ENCODE measurements at places on chromosomes 5 and 9. TPM values are rescaled to one million over a fixed set of nuclear protein-coding genes. Genes with fewer than 3 reads are reported as not detected.

DNA sequence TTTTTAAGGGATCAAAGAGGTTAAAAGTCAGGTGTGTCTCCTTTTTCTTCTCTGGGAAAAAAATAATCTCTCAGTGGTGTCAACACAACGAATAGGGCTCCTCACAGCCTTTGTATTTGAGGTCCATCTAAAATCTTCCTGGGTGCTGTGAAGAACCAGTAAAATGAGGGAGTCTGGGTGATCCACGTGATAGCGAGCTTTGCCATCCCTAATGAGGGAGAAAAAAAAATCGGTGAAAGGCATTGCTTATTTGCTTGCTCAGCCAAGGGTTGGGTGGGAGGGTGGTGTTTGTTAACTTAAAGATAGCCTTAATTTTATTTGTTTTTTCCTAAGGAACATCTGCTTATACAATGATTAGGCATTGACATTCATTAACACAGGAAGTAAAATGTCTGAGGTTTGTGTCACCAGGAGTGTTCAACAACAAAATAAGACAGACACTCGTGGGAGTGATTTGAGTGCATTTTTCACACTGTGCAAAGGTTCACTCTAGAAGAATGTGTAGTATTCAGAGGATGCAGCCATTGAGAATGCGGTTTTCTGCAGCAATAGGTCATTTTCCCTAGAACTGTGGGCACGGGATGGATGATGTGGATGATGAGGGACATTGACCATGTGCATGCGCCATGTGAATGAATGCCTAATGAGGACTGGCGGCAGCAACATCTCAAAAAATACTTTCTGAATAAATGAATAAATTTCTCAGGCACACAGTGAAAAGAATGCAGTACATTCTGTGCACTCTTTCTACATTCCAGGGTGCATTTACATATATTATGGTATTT lies 369.5 kb downstream of the NTRK2 start:
- DNase-seq, result no peak

GRCh38 chr5:106163233-106163632 lies 1507.5 kb downstream of the EFNA5 start:
- no peak for DNase-seq

DNA sequence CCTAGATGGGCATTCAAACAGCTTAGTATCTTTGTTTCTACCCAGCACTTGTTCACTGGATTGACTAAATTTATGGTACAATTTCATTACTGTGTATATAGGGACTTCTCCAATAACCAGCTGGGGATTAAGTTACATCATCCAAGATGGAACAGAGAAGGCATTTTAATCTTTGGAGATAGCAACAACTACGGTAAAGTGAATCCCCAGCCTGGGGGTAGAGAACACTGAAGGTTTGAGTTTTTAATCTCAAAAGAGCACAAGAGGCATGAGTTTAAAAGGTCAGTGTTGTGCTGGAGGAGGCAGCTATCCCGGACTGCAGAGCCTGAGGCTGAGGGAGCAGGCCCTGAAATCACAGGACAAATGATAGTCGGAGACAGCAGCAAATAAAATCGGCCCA lies 28.6 kb downstream of the DDX31 start:
- DNase-seq, result no peak

- DNase-seq, result no peak
Observed at GRCh38 chr5:77167695-77168121, 42.8 kb upstream of the PDE8B start.

DNA sequence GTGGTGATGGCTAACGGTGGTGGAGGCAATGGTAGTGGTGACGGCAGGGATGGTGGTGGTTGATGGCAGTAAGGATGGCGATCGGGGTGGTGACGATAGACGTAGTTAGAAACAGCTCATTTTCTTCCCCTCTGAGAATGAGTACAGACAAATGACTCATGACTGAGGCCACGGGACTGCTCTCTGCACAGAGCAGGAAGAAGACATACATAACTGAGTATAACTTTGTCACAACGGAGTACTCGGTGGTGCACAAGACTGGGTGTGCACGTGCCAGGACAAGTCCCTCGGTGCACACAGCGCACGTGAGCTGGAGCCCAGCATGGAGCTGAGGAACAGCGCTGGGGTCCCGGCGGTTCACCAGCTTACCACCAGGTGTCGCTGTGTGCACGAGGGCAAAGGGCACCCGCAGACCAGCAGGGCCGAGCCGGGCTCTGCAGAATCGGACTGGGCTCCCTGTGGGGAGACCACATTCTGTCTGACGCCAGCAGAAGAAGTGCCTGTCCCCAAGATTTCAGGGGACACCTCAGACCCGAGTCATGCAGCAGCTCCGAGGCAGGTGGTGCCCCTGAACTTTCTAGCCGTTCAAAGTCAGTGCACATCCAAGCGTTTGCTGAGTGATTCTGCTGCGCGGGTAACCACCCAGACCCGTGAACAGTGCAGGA lies 188.6 kb downstream of the FSTL4 start:
- no peak for DNase-seq

DNA sequence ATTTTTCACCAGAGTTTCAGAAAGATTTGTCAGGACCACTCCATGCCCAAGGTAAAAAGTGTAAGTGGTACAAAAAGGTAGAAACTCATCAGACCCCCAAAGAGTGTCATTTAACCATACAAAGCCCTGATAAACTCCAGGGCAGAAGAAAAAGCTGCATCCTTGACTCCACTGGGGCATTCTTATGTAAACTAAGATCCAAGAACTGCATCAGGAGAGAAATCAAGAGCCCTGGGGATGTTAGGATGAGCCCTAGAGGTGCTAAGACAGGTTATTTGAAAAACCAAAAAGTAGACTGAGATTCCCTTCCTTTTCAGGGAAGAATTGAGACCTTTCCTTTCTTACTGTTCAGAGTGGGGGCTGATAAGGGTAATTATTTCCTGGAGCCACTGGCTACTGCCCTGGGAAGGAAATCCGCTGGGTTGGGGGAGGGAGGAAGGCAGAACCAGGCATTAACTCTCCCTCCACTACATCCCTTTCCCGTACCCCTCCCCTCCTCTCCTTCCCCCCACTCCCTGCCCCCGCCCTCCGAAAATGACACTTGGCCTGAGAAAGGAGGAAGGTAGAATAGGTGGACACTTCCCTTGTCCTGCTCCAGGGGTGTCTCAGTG lies 54.7 kb downstream of the FXN start:
- DNase-seq, result no peak

- no peak for DNase-seq
Observed at GRCh38 chr5:154112255-154112654, 73.5 kb downstream of the MFAP3 start.

DNA sequence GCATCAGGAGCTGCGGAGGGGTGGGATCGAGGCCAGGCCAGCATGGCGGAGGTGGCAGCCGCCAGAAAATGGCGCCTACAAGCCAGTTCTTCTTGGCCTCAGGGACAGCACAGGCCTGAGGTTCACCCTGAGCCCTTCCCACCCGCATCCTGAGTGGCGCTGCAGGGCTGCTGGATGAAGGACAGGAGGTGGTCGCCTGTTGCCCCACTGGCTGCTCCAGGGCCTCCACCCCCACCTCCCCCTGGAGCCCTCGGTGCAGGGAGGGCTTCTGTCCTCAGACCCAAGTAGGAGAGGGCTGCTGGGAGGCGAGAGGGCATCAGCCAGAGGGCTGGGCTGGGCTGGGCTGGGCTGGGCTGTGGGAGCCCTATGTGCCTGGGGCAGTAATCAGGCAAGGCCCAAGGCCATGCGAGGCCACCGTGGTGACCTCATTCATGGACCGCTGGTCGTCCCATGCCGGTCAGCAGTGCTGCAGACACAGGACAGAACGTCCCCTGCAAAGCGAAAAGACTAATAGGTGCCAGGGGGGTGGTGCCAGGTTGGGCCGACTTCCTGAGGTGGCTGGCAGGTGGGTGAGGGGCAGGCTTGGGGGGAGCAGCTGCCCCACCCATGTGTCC lies 13.8 kb downstream of the GPSM1 start:
- DNase-seq, result no peak

PDLIM4 gene
- 63.1 TPM for total RNA-seq

IFNA21 gene
- not detected for total RNA-seq

COL23A1 gene
- total RNA-seq, result 0.68 TPM

SPAG8 gene
- total RNA-seq, result 2.8 TPM

BARX1 gene
- not detected for total RNA-seq
